Sigmoid colon (tissue), 7 donors: ENCODE measurements at places on chromosomes 2 and 18. TPM values are rescaled to one million over a fixed set of nuclear protein-coding genes. Genes with fewer than 3 reads are reported as not detected.

DNA sequence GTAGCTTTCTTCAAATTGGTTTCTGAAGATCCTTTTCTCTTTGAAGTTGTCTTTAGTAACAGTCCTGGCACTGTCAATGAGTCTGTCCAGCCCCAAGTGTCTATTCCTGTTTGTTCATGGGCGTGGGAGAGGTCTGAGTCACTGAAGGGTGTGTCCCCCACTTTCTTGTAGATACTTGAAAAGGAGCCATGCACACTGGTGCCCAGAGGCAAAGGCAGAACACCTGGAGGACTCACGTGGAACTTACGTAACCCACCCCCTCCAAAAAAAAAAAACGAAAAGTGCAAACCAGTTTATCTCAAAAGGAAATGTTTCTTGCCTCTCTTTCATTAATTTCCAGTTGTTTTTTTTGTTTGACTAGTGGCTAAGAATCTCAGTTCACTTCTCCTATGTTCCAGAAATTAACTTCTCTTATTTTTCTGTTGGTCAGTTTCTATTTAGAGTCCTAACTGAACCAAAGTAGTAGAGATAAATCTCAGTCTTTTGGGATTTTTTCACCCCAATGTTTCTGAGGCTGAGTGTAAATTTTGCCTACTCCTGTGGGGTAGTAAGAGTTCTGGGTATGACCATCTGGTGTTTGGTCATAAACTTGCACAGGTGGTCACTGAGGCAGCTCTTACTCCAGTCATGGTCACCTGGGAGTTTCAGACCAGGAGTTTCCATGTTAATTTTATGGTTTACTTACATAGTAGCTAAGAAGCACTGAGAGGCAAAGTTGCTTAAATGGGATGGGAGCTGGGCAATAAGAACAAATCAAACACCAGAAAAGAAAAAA lies 54.9 kb downstream of the DSC3 start:
- DNase-seq, result no peak

DNA sequence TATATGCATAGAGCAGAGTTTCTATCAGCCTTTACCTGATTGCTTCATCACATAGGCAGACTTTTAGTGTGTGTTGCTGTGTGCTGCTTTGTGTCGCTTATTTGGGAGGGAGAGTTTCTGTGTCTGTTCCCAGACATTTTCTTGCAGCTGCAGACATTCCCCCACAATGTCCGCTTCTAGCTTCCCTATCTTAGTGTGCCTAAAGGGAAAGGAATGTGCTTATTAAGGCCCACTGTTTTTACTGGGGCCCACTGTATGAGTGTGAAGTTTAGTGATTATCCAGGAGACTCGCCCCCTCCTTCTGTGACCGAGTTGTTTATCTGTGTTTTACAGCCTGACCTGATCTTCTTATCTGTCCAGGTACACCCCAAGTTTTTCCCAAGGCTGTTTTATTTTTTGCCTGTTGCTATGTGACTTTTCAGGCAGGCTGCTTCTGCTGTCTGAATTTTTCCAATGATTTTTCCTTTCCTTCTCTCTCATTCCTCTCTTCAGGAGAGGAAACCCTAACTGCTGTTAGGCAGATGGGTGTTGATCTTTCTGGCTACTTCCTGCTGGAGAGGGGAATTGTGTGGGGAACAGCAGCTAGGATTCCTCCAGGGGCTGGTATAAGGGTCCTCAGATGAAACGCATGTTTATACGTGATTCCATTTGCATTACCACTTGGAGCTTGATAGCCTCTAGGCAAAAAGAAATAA lies 47.6 kb downstream of the STK17B start:
- DNase-seq, result no peak

GRCh38 chr2:66872081-66872985 lies 437.4 kb downstream of the MEIS1 start:
- no peak for DNase-seq

The KCNE4 gene
- 13.8 TPM for total RNA-seq

The CNDP1 gene
- not detected for total RNA-seq

DNA sequence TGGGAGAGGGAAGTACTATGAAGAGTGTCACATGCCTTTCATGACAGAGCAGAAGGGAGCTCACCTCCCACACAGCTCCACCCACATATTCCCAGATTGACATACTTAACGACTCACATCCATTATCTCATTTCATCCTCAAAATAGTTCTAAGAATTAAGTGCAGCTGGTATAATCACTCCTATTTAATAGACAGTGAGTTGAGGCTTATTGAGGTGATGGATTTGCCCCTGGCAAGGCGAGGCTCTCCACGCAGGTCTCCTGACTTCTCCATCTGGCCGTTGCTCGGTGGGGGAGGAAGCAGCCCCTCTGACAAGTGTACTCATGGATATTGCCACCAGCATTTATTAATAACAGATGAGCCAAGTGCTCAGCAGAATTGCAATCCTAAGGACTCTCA lies 81.4 kb downstream of the TGOLN2 start:
- DNase-seq, result no peak

The DPY30 gene
- total RNA-seq, result 67.2 TPM

DNA sequence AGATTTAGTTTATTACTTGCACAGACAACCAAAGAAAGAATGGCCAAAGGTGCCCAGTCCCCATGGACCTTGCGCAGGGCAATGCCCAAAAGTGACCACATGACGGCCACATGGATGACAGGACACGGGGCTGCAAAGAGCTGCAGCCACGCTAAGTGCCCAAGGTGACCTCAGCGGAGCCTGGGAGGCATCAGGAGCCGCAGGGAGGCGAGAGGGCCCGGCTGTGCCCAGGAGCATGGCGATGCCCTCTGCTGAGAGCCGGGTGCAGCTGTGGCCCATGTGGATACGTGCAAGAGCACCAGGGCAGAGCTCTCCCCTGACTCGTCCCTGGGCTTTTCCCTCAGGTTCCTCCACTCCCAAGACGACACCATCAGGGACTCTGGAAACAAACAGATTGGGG lies 14.7 kb downstream of the HES6 start:
- no peak for DNase-seq

- DNase-seq, result no peak
Measured at GRCh38 chr18:49491534-49491856, 4.5 kb upstream of the C18orf32 start.

The CGREF1 gene
- total RNA-seq, result 1.1 TPM

- DNase-seq, result peak; percentile 92
Measured at GRCh38 chr2:43676322-43677050, at the start of gene C1GALT1C1L. Gene C1GALT1C1L (minus strand): TSS chr2:43676429. CDS start chr2:43676322, 107 bp downstream.

- no peak for DNase-seq
Measured at GRCh38 chr2:100679211-100679610, 116.4 kb downstream of the PDCL3 start.

The ZNF385B gene
- total RNA-seq, result 2.2 TPM

DNA sequence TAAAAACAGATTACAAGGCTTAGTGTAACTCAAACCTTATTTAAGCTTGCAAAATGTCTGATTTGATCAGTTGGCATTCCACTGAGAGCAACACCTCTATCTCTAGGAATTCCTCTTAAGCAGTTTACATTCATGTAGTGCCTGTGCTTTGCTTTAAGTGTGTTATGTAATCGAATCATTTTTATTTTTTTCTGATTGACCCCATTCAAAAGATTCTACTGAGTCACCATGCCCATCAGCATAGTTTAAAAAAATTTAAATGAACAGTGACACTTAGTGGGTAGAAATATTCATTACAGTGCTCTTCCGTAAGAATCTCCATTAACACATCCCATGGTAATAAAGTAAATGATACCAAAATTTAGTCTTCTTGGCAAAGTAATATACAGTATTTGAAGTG lies 67.8 kb upstream of the SLC4A10 start:
- DNase-seq, result no peak

- no peak for DNase-seq
Measured at GRCh38 chr18:48323151-48323550, 86.0 kb downstream of the ZBTB7C start.

- DNase-seq, result no peak
Measured at GRCh38 chr18:23433360-23433759, 19.7 kb upstream of the RIOK3 start.
